A673 (cell line): ENCODE measurements at places on chromosomes 16 and 17. TPM values are rescaled to one million over a fixed set of nuclear protein-coding genes. Genes with fewer than 3 reads are reported as not detected.

DNA sequence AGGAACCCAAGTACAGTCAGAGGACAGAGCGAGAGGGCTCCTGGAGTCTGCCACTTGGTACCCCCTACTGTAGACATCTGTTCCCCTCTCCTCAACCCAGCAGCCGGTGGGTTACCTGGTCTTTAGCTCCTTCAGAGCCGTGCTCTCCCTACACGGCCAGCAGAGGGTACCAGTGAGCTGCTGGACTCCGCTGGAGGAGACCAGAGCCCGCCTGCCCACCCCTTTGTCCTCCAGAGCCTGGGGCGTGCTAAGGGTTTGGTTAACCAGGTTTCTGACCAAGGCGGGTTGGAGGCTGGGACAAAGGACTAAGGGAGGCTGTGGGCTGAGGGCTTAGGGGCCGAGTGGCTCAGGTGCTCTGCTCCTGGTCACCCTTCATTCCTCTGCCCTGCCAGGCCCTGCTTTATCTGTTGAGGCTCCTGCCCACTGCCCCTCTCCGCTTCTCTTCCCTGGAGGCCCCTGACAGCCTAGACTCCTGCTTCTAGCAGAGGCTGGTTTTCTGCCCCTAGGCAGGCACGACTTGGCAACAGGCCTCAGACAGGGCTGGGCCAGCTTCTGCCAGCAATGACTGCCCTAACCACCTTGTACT lies 2.7 kb upstream of the HSD11B2 start:
- no peak overlapping the region for H3K4me3 ChIP-seq
- H3K27ac ChIP-seq: no peak overlapping the region
- no peaks in the 10 kb centered on the region for H3K36me3 ChIP-seq
- peaks cover 29% of the 10 kb centered on the region for H3K4me1 ChIP-seq

GRCh38 chr17:51848451-51848850 lies 310.1 kb downstream of the CA10 start:
- H3K4me3 ChIP-seq: no peak overlapping the region
- no peak for DNase-seq
- H3K27me3 ChIP-seq: no peaks in the 10 kb centered on the region

- no peak overlapping the region for H3K4me3 ChIP-seq
- no peaks in the 10 kb centered on the region for H3K4me1 ChIP-seq
- DNase-seq: no peak
- H3K27me3 ChIP-seq: peaks cover 31% of the 10 kb centered on the region
Observed at GRCh38 chr16:84314814-84315213, 20.1 kb downstream of the WFDC1 start.

DNA sequence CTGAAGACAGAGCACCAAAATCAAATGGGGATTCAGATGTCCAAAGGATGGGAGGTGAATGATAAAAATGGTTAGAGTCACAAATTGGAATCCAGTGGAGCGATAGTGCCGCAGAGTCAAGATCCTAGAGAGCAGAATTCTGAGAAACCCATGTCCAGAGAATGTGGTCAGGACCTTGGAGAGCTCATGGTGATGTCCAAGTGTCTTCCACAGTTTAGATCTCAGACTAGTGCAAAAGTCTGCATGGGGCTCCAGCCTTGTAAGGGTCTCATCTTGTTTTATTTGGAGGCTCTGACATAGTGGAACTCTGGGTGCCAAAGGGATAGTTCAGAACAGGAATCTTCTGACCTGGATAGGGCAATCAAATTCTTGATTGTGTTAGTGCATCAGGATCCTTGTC lies 245.9 kb upstream of the HSBP1 start:
- no peak overlapping the region for H3K27ac ChIP-seq
- H3K4me3 ChIP-seq: no peak overlapping the region
- peak; percentile 21 for DNase-seq
- no peaks in the 10 kb centered on the region for H3K36me3 ChIP-seq
- H3K27me3 ChIP-seq: peaks cover 6% of the 10 kb centered on the region

DNA sequence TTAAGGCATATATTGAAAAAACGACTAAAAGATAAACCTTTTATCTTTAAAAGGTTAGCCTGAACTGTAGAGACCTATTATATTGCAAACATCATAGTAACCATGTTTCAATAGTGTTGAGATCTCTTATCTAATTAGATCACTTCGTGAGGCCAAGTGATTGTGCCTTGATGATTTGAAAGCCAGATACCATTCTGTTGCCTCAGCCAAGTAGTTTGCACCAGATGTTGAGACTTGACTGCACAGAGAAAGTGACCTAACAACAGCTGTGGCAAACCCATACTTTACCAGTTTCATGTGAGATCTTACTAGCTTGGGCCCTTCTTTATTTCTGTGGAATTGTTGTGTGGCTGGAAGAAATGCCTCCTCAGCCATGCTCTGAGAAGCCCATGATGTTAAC lies 717.3 kb downstream of the KCNJ2 start:
- H3K36me3 ChIP-seq: no peaks in the 10 kb centered on the region
- no peak for DNase-seq
- H3K4me3 ChIP-seq: no peak overlapping the region
- H3K27ac ChIP-seq: no peak overlapping the region

DNA sequence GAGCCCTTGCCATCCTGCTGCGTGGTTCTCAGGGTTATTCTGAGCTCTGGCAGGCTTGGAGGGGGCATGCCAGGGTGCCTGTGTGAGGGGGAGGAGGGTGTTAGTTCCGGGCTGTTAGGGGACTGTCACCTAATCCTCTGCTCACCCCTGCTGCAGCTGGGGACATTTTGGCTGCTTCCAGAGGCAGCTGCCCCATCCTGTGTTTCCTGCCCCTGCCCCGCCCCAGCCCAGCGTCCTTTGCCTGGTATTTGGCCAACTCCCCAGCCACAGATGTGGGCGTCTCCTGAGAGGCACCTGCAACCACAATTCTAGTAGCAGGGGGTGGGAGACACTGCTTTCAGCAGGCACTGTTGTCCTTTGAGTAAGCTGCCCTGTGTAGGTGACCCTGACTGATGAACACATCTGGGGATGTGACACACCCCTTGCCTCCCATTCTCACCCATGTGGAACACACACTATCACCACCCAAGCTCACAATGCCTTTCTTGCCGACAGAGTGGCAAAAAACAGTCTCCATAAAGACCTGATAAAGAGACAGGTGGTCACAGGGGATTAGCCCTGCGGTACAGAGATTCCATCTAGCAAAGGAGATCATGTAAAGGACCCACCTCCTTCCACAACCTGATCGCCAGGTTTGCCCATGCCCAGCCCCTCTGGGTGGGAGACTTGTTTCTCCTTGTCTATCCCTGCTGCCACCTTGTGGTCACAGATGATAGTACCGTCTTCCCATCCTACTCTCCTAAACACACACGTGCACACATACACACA lies at the start of gene CHRNE:
CHRNE (minus strand) TSS at position 48 of the 768 bp plus-strand sequence; CDS start at position 13, 35 bp downstream.
- peak; percentile 84 for DNase-seq
- H3K36me3 ChIP-seq: no peaks in the 10 kb centered on the region
- no peaks in the 10 kb centered on the region for H3K27me3 ChIP-seq
- H3K4me3 ChIP-seq: no peak within 1 kb of the TSS
- H3K4me1 ChIP-seq: peaks cover 13% of the 10 kb centered on the region
- no peak within 1 kb of the TSS for H3K27ac ChIP-seq

- no peaks in the 10 kb centered on the region for H3K27me3 ChIP-seq
- H3K36me3 ChIP-seq: no peaks in the 10 kb centered on the region
- no peak overlapping the region for H3K4me3 ChIP-seq
- H3K27ac ChIP-seq: no peak overlapping the region
- DNase-seq: no peak
- H3K4me1 ChIP-seq: no peaks in the 10 kb centered on the region
Observed at GRCh38 chr16:73251608-73252007, 203.7 kb upstream of the ZFHX3 start.

DNA sequence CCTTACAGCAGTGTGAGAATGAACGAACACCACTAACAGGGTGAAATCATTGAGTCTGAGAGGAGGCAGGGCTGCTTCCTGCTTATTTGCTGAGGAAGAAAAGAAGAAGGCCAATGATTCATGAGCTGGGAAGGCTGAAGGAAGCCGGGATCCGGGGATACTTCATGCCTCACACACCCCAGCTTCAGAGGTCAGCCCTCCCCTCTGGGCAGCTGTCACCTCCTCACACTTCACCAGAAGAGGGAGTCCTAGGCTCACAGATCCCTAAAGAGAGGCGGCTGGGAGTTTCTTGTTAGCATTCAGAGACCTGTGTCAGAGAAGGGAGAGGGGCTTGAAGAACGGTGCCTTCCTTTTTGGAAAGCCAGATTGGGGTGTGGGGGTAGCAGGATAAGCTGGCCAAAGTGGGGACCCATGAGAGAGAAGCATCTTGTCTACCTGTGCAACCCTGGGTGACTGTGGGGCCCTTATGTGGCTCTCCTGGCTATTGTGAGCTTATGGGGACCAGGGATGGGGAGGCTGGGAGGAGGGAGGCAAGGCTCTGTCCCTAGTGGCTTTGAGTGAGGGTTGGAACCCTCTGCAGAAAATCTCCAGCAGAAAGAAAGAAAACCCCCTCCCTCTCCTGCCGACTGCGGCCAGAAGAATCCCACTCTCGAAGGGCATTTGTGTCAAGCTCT lies 94.6 kb downstream of the RGS9 start:
- peak; percentile 81 for DNase-seq
- H3K4me1 ChIP-seq: peaks cover 9% of the 10 kb centered on the region
- no peaks in the 10 kb centered on the region for H3K36me3 ChIP-seq
- H3K4me3 ChIP-seq: no peak overlapping the region
- H3K27ac ChIP-seq: no peak overlapping the region
- no peaks in the 10 kb centered on the region for H3K27me3 ChIP-seq

DNA sequence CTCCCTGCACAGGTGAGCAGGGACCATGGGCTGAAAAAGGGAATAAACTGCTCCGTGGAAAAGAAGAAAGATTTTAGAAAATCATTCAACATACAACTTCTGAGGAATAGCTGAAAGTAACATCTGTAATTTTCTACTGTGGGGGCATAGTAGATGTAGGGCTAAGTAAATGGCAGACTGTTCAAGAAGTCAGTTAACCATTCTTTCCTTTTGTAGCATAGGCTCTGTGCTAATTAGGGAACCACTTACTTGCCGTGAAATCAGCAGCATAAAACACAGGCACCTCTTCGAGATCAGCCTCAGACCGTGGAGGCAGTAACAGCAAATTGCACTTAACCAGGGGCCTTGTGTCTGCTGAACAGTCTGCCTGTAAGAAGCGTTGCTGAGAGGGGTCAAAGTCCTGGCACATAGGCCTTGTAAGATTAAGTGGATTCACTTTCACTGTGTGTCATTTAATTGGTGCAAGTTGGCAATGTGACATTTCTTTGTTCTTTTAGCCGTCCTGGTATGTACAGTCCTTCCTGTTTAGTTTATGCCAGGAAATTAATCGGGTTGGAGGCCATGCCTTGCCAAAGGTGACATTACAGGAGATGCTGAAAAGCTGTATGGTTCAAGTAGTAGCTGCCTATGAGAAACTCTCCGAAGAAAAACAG lies 10.4 kb downstream of the COG1 start:
- H3K36me3 ChIP-seq: peaks cover 93% of the 10 kb centered on the region
- H3K27ac ChIP-seq: peak overlapping the region; percentile 25
- DNase-seq: peak; percentile 66
- H3K27me3 ChIP-seq: no peaks in the 10 kb centered on the region
- no peak overlapping the region for H3K4me3 ChIP-seq

DNA sequence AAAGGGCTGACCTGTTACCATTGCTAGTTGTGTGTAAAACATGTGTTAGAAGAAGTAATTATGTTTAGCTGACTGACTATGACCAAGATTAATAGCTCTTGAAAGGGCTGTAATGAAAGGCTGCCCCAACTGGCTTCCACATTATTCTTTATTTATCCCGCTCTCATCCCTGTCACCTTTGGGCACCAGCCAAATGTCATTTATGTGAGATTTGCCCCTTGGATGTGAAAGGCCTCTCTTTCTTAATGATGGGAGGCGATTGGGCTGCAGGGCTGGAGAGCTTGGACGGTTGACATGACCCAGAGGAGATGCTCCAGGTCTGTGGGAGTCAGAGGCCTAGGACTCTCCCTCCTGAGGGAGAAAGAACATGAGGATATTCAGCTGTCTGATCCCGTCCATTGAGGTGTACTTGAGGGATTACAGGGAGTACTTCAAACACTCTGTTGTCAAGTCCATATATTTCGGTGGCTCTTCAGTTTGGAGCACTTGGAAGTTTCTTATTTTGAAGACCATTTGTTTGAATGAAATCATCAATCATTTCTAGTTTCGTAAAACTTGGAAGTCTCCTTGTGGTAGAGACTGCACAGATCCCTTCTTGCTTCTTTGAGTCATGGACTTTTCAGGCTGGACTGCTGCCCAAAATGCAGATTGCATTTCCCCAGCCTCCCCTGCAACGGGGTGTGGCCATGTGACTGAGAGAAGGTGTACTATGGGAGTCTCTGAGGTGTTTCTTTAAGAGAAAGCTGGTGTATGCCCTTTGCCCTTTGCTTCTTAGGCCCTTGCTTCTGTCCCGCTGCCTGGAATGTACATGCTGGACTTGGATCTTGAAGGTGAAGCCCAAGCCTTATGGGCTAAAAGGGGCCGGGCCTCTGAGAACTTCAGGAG lies 51.3 kb downstream of the FTO start:
- DNase-seq: peak; percentile 42
- H3K27me3 ChIP-seq: no peaks in the 10 kb centered on the region
- H3K36me3 ChIP-seq: no peaks in the 10 kb centered on the region
- no peak overlapping the region for H3K4me3 ChIP-seq
- H3K4me1 ChIP-seq: peaks cover 29% of the 10 kb centered on the region

DNA sequence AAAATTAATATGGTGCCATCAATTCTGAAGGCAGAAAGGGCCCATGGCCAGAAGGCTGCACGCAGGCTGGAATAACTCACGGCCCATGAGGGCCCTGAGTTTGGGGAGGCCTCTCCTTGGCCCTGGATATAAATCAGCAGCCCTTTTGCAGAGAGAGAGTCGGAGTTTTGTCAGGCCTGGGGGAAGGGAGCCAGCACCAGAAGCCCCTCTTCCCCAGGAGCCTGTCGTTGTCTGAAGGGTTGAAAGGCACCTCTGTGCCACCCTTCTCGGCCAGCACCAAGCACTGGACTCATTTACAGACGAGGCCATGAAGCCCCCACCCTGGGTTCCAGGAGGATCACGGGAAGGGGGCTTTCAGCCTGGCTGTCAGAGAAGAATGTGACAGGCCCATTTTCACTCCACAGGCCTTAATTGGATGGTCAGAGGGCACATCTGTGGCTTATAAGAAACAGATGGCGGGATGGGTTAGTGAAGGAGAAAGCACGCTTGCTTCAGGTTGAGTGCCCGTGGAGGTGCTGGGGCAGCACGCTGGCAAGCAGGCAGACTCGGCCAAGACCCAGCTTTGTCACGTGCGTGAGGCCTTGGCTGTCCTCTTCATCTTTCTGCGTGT lies 140.6 kb downstream of the CLEC16A start:
- H3K4me3 ChIP-seq: no peak overlapping the region
- peak overlapping the region; percentile 42 for H3K27ac ChIP-seq
- H3K27me3 ChIP-seq: no peaks in the 10 kb centered on the region
- H3K4me1 ChIP-seq: peaks cover 7% of the 10 kb centered on the region
- no peaks in the 10 kb centered on the region for H3K36me3 ChIP-seq

Gene STAC2
- total RNA-seq: 1.3 and 2.8 TPM in 2 replicates

Gene NPIPB5
- 199 and 204 TPM in 2 replicates for total RNA-seq

Gene GOT2
- total RNA-seq: 115 and 123 TPM in 2 replicates

Gene ENPP7
- total RNA-seq: not detected in 2 replicates
